Stimulated activated CD8-positive, alpha-beta memory T cell treated with anti-CD3 and anti-CD28 coated beads, Interleukin-4, amount 100 ng/mL, for 1 hour (primary cell): ENCODE measurements at places on chromosomes 3 and 15.
A peak's percentile ranks its signal among the peaks of the same experiment; 100 is the strongest.

DNA sequence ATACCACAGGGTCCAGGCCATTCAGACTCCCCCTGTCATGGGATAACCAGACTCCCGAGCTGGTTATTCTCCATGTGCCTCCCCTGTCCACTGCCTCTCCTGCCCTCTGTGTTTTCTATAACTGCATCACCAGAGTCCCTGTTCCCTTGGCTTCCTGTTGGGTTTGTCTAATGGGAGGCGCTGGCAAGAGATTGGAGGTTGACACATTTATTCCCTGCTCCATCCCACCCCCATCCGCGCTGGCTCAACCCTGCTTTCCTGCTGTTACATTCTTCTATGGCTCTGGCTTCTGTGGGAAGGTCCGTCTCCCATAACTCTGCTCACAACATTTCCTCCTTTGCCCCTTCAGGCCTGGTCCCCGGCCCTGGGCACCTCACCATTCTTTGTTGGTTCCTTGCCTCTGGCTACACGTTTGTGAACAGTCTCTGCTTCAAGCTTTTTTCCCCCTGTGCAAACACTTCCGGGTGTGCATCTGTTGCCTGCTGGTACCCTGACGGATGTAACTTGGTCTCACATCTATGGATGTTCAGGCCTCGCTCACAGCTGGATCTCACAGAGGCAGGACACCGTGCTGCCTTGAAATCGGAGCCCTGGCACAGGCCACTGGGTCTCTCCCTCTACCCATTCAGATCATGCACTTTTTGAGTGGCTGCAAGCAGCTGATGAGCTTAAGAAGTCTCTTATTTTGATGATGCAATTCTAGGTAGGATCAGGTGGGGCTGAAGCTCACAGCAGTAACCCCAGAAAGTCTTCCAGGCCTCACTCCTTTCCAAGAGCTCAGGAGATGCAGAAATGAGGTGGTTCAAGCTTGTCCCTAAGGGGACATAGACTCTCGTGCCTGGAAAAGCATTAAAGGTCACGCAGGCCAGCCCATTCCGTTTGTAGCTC lies 68.6 kb upstream of the ATP13A3 start:
- no peak for DNase-seq

GRCh38 chr3:45560281-45560971 lies 34.1 kb upstream of the LIMD1 start:
- DNase-seq, result no peak

DNA sequence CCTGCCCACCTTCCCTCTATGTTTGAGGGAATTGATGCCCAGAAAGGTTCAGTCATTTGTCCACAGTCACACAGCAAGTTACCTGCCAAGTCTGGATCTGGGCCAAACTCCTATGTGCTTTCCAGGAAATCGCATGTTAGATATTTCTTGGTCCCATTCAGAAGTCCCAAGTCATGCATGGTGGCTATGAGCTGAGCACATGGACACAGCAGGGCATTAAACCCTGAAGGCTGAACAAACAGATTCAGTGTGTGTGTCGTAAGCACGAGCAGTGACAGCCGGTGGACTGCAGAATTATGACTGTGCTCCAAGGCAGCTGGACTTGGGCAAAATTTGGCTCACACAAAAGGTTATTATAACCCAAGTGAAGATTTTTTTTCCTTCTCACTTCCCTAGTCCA lies 11.4 kb upstream of the SLC6A6 start:
- DNase-seq, result no peak

DNA sequence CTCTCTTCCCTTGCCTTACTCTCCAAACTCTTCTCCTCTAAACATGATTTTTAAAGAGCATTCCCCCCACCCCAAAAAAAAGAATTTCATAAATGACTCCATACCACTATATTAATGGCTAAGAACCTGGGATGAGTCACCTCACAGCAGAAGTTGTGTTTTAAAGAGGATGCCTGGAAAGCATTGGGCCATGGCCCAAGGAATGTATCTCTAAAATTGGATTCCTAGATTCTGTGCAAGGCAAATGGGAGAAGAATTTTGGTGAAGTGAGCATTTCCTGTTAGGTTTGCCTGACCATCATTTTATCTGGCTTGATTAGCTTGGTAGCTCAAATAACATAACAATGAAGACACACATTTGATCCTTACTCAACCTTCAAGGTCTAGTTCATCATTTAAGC lies 251.4 kb downstream of the NR1D2 start:
- DNase-seq, result no peak

DNA sequence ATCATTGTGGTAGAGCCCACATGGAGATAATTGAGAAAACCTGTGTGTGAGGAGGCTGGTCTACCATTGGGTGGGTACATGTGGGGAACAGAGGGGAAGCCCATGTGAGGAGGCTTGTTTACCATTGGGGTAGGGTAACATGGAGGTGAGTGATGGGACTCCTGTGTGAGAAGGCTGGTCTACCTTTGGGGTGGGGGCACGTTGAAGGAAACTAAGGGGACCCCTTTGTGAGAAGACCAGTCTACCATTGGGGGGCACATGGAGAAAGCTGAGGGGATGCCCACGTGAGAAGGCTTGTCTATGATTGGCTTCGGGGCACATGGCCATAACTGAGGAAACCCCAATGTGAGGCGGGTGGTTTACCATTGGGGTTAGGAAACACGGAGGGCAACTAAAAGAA lies 158.5 kb downstream of the FBLN2 start:
- no peak for DNase-seq

DNA sequence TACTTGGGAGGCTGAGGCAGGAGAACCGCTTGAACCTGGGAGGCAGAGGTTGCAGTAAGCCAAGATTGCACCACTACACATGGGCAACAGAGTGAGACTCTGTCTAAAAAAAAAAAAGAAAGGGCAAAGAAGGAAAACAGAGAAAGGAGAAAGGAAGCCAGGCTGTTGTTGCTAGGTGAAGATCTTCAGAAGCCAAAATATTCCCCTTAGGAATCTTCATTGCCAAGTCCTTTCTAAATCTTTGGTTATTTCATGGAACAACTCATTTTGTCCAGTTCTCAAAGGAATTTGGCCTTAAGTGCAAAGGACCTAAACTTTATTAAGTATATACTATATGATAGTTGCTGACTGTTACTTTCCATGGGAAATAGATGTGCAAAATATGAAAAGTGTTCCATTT lies 59.2 kb upstream of the OSBPL11 start:
- DNase-seq, result no peak

DNA sequence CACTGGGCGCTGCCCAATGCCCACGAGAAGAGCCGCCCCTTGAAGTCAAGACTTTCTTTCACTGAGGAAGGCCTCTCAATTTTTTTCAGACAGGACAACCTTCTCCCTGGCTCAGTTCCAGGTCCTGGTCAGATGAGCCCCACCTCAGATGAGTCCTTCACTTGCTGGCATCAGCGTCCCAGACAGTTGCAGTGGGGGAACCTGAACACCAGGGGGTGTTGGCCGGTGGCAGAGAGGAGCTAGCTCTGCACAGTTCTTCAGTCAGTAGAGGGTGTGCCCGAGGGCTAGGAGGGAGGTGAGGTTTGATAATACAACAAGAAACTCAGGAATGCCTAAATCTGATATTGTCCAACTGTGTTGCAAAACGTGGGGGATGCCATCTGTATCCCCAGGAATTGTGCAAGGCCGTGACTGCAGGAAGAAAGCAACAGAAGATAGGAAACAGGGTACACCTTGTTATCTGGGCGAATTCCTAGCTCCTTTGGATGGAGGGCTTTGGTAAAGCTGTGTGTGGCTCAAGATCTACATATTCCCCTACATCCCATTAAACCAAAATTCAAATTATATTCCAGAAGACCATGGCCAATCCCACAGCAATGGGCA lies 34.3 kb downstream of the CCR3 start:
- DNase-seq, result peak; percentile 62

GRCh38 chr15:101068961-101069653 lies 149.9 kb downstream of the LRRK1 start:
- no peak for DNase-seq

DNA sequence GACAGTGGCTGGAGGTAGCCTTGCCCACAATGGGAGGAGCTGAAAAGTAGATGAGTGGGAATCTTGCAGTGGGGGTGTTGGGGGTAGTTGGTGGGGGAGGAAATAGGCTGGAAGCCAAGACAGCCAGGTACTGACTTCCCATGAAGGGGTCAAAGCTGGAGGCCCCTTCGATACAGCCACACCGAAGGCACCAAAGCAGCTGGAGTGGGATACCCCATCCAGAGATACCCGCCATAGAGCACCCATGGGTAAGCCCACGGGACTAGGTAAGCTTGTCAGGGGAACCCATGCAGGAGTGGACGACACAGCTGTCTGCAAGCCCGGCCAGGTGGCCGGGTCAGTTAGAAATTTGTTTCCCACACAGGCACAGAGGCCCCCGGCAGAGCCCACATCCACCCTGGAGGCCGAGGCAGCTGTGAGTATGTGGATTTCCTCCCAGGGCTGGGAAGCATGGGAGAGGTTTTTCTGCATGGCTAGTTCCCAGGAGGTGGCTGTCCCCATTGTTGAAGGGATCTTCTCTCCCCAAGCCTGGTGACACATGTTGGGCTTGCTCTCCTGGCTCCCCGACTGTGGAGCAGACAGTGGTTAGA lies 28.6 kb downstream of the PRR23E start:
- no peak for DNase-seq

- DNase-seq, result no peak
Observed at GRCh38 chr3:128280481-128281052, 127.3 kb downstream of the EEFSEC start.

DNA sequence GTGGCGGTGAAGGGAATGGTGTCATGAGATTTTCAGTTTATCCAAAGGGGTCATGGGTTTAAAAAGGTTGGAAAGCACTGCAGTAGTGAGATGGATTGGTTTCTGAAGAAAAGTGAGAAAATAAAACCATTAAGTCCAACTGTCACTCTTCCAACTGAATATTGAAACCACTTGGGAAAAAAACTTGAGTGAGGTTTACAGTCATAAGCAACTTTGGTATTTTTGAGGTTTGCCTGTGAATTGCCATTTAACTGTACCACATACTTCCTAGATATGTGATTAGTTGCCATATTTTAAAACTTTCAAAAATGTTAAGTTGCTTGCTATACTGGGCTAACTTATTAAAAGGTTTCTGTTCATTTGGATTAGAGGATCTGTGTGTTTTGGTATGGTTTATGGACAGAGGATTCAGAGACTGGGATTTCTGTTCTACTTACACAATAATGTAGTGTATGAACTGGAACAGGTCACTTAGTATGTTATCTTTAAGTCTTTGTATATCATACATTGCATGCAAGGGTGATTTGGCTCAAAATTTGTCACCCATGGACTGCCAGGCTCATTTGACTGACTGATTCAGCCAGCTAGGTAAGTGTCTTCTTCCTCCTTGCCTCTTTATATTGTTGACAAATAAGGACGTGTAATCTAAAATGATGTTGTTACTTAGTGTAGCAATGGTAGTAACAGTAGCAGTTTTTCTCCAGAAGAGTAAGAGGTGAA lies 201.4 kb upstream of the EOMES start:
- no peak for DNase-seq

GRCh38 chr3:27171113-27171512 lies 198.1 kb downstream of the NEK10 start:
- no peak for DNase-seq

GRCh38 chr3:194141415-194142155 lies 5.6 kb downstream of the HES1 start:
- DNase-seq, result no peak

DNA sequence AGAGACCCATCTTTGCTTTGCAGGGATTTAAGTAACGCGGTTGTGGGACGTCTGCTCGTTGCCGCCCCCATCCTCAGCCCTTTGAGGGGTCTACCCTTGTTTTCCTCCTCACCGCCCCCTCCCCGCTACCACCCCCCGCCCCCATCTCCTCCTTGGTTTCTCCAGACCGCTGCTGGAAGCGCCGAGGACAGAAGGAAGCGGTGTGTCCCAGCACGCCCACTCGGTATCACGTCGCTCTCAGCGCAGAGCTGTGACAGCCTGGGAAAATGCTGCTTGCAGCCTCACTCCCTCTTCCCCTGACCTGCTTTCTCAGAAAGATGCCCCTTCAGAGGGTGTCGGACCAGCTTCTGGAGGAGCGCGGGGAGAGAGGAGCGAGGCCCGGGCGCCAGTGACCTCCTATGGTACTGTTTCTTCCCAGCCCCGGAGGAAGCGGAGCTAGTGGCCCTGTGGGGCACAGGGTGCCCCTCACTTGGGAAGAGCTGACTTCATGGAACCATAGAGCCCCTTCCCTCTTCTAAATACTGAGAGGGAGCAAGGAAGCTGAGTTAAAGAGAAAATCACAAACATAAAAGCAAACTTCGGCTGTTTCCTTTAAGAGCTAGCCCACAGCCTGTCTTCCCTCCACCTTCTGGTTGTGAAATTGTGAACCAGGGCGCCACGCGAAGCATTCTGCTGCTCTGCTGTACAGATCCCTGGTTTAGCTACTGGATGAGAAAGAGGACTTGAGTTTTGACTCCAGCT lies 698 bp downstream of the IL1RAP start:
- DNase-seq, result no peak

DNA sequence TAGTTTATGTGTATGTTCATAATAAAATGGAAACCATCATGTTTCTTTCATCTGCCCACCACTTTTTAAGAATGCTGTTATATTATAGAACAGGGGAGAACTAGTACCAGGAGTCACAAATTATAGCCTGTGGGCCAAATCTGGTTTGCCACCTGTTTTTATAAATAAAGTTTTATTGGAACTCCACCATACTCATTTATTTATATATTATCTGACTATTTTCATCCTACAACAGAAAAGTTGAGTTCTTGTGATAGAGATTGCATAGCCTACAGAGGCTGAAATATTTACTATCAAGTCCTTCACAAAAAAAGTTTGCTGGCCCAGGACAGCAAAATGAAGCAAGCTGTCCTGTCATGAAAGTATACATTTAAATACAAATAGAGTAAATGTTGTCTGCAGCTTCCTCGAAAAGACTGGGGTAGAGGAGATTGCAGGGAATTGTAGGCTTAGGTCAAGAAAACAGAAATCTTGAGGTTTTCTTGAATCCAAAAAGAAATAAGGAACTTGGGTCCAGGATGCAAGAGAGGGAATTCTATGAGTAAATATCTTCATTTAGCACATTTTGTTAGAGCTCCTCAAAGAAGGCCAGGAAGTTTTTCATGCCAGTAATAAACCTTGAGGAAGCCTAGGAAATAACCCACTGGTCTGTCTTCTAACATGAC lies 41.1 kb downstream of the FILIP1L start:
- no peak for DNase-seq

DNA sequence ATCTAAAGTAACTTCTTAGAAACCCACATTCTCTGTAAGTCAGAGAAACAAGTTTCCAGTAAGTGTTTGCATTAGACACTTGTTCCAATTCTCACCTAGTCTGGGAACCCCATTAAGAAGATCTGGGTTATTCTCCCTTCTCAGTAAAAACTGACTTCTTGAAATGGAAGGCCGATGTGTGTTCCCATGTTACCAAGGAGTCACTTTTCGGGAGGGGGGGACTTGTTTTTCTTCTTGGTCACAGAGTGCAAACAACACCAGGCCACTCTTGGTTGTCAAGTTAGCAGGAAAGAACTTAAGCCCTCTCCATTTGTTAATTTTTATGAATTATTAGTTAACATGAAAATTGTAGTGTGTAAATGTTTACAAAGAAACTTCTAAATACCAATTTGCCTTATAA lies 55.6 kb downstream of the ITPR1 start:
- DNase-seq, result no peak

- DNase-seq, result no peak
Observed at GRCh38 chr3:40719660-40720287, 195.0 kb downstream of the ZNF621 start.

- DNase-seq, result no peak
Observed at GRCh38 chr3:135089451-135089850, 294.4 kb downstream of the EPHB1 start.
